Activated CD4-positive, alpha-beta T cell treated with anti-CD3 and anti-CD28 coated beads for 36 hours (primary cell): ENCODE measurements at places on chromosomes 12 and 14.

GRCh38 chr14:101997429-101998336 is 33.3 kb downstream of the DYNC1H1 start:
- DNase-seq: no peak

GRCh38 chr14:101865288-101865687 is 99.1 kb upstream of the DYNC1H1 start:
- DNase-seq: no peak

DNA sequence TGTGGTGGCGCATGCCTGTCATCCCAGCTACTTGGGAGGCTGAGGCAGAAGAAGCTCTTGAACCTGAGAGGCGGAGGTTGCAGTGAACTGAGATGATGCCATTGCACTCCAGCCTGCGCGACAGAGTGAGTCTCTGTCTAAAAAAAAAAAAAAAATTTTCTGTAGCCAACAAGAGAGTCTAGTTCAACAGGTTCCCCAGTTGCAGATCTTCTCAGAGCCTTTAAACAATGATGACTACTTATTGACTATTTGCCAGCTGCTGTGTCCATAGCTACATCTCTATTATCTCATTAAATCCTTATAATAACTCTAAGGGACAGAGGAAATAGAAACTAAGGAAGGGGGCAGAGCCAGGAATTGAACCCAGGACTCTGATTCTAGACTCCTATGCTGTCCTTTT is 15.2 kb upstream of the MYL2 start:
- DNase-seq: no peak

DNA sequence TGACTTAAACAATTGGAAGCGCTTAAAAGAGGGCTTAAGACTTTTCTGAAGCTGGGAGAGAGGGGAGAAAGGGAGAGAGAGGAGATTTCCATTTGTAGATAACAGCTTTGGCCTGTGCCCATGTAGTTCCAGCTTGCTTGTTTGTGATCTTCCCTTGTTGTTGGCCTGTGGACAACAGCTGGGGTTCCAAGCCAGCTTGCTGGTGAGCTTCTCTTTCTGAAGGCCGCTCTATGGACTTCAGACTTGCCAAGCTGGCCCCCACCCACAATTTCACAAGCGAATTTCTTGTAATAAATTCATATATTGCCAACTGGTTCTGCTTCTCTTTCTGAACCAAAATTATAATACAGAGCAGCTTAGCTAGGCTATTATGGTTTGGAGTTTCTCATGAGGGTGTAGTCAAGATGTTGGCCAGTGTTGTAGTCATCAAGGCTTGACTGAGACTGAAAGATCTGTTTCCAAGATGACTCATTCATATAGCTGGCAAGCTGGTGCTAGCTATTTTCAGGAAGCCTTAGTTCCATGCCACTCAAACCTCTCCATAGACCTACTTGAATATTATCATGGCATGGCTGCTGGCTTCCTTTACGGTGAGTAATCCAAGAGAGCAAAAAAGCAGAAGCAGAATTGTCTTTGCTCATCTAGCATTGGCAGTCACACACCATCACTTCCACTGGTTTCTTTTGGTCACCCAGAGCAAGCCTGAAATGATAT is 89.4 kb downstream of the ATP23 start:
- DNase-seq: no peak

DNA sequence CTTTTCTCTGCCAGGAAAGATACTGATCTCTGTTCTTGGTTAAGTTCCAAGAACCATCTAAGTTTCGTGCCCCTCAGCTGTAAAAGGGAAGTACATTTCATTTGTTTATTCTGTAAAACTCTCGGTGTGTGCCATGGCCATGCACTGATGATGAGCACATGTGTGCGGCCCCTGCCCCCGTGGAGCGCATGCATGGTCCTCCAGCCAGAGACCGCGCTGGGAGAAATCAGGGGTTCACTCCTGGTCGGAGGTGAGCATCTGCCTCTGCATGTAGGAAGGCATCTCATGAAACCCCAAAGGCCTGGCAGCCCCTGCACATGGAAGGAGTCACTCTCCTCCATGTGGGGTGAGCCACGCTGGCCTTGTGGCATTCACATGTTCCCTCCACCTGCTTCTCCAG is 102.5 kb upstream of the RTL1 start:
- no peak for DNase-seq

DNA sequence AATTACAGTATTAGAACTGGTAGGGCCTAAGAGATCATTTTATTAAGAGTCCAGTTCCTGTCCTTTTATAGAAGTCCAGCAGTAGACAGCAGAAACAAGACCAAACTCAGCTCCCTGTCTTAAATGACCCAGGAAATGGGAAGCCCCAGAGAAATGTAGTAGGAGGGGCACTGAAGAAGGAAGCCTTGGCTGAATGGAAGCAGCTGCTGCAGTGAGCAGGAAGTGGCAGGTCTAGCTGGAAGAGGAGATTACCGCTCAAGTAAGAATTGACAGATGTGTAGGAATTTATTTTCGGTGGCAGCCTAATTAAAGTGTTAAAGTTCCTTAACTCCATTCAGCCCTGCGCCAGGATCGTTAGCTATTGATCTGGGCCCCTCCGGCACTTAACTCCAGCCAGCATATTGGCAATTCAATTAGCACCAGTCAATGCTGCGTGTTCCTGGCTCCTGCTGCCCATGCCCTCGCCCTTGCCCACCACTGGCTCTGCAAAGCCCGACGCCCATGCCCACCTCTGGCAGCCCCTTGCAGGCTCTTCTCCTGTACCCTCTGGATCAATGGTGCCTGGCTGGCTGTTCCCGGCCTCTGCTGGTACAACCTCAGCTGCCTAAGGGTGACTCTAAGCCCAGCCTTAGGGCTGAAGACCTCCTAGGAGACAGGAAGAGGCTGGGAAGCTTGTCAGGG is 21.1 kb downstream of the ZFHX2 start:
- DNase-seq: no peak

DNA sequence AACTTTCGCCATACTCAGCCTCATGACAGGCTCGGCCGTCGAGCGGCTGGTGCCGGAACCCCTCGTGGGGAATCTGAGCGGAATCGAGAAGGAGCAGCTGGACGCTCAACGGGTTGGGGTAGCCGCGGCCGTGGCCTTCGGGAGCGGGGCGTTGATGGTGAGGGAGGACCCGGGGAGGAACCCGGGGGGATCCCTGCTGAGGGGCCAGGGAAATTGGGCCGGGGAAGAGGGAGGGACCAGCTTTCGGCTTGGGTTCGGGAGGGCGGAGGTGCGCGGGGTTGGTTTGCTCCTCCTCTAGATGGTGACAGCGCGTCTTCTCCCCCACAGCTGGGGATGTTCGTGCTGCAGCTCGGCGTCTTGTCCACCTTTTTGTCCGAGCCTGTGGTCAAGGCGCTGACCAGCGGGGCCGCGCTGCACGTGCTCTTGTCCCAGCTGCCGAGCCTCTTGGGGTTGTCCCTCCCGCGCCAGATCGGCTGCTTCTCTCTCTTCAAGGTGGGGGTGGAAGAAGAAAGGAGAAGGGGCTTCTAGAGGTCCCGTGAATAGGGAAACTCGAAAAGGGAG is 9.8 kb downstream of the ARHGEF25 start:
- peak; percentile 35 for DNase-seq

DNA sequence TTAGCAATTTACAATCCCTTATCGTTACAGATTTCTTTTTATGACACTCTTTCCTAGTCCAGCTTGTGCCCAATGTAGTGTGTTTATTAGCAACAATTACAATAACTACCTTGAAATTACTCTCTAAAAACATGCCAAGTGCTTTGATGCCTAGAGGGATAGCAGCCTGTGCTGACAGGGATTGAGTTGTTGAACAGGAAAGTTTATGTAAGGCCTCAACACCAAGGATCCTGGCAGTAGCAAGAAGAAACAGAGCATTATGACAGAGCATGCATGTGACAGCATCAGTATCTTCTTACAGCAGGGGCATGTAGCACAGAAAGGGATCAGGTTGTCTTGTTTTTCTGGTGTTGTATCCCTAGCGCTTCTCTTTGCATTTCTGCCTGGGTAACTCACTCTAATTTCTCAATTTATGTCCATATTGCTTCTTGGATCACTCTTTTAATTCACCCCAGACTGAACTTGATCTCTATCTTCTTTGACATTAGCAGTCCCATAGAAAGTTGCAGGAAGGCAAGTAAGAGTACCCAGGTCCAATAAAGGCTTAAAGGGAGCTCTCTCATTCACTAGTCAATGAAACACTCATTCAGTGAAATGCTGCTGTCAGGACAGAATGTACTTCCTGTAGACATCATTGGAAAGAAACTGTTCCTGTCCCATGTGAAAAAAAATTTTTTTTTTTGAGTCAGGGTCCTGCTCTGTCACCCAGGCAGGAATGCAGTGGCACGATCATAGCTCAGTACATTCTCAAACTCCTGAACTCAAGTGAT is 220.0 kb upstream of the GRIP1 start:
- DNase-seq: no peak

DNA sequence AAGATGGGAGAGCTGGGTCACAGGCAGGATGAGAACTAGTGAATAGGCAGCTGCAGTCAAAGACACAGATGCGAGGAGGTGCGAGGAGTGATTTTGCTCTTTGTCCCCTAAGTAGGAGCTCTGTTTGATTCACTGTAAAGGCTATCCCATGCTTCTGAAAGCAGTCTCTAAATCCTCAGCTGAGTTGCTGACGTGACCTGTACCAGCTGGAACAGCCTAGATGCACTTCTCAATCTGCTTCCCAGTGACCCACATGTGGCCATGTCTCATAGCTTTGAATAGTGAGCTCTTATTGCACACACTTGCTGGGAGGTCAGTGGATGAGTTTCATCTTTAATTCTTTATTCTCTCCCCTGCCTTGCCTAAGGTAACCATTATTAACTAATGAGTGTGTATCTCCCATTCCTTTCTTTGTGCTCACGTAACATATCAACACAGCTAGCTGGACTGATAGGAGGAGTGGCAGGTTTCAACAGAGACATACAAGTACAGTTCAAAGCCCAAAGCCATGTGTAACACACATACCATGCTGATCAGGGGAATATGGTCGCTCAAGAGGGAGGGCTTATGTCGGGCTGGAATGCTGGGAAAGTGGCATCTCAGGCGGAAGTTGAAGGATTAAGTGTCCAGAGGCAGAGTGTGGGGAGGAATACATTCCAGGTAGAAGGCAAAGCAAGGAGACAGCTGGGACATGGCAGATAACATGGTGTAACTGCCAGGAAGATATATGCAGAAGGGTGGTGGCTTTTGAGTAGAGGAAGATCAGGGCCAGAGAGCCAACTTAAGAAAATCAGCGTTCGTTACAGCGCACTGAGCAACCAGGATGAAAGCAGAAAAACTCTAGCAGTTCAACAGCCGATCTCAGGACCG is 15.4 kb upstream of the YY1 start:
- peak; percentile 36 for DNase-seq

GRCh38 chr12:79451978-79452377 is 238.8 kb downstream of the PAWR start:
- no peak for DNase-seq

- no peak for DNase-seq
Measured at GRCh38 chr12:116922194-116922897, 11.6 kb downstream of the FBXW8 start.

GRCh38 chr14:68961361-68961760 is 17.7 kb downstream of the ACTN1 start:
- no peak for DNase-seq

DNA sequence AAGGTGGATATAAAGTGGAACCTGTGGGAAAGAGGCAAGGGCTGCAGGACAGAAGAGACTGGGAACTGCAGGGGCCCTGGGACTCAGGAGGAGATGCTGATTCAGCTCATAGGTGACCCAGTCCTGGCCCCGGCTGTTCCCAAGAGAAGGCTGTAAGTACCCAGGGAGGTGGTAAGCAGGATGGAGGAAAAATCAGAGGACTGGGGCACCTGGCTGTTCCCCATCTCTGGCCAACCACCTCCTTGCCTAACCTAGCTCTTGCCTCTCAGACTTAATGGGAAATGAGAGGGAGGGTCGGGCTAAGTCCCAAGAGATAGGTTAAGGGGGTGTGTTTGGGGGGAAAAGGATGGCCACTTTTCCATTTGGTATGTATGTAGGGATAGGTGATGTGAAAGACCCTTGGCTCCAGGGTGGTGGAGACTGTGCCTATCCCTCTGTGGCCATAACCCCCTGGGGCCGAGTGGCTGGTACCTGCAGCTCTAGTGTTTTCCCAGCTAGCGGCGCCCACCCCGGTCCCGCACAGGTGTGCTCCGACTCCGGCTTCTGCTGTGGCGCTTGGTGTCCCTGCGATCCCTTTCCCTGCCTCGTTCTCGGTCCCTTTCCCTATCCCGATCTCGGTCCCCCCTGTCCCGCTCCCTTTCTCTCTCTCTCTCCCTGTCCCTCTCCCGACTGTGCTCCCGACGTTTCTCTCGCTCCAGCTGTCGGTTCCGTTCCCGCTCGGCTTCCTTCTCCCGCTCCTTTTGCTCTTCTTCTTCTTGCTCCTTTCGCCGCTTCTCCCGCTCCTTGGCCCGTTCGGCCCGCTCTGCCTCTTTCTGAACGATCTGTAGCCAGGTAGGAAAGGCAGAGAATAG is 1.6 kb upstream of the CDH24 start:
- no peak for DNase-seq

DNA sequence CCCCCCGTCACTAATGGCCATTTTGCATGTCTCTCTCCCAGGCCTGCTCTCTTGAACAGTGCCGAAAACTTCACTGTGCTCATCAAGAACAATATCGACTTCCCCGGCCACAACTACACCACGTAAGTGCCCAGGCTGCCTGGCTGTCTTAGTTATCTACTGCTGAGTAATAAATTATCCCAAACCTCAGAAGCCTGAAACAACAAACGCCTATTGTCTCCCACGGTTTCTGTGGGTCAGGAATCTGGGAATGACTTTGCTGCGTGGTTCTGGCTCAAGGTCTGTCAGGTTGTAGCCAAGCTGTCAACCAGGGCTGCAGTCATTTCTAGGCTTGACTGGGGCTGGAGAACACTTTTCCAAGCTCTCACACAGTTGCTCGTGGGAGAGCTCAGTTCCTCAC is 32.6 kb downstream of the P2RX7 start:
- DNase-seq: no peak

DNA sequence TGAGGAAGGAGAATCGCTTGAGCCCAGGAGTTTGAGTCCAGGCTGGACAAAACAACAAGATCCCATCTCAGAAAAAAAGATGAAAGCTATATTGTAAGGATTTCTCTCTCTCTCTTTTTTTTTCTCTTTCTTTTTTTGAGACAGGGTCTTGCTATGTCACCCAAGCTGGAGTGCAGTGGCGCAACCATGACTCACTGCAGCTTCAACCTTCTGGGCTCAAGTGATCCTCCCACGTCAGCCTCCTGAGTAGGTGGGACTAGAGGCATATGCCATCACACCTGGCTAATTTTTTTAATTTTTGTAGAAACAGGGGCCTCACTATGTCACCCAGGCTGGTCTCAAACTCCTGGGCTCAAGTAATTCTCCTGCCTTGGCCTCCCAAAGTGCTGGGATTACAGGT is 5.8 kb upstream of the MRPL42 start:
- DNase-seq: peak; percentile 37

DNA sequence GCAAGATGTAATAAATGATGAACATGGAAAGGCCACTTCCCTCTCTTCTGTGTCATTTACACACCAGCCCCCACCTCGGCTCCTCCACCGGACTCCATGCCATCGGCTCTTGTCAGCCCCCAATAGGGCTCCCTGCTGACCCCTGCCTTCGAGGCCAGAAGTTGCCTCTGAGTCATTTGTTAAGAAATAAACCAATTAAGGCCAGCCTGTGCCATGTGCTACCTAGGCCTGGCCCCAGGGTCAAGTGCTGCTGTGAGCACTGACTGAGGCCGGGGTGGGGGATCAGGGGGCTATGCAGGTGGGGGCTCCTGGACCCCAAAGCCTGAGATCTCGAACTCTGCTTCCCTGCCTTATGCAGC is 53.2 kb downstream of the TESC start:
- no peak for DNase-seq

GRCh38 chr14:36513012-36513420 is 7.0 kb downstream of the NKX2-1 start:
- DNase-seq: no peak
